ENCODE measurements at places on chromosomes 5 and 9.

- no peak for DNase-seq
These were observed 550.3 kb upstream of the DMAC1 start for GRCh38 chr9:8349901-8350300.

DNA sequence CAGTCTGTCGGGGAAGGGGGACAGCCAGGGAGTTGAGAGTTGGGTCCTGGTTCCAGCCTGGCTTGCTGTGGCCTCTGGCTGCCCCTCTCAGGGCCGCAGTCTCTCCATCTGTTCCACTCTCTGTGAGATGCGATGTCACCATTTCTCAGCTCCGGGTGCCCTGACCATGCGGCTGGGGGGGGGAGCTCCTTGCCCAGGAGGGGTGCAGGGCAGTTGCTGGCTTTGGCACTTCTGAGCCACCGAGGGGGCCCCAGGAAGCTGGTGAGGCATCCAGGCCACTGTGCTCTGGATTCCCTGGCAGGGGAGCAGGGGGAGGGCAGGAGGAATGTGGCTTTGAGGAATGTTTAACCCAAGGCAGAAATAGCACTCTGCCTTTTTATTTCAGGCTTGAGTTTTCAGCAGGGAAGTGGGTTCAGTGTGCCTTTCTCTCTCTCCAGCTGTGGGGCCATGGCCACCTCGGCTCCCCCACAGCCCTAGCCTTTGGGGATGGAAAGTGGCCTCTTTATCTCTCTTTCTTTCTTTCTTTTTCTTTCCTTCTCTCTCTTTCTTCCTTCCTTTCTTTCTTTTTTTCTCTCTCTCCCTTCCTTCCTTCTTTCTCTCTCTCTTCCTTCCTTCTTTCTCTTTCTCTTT is 11.0 kb downstream of the NCS1 start:
- no peak for DNase-seq

DNA sequence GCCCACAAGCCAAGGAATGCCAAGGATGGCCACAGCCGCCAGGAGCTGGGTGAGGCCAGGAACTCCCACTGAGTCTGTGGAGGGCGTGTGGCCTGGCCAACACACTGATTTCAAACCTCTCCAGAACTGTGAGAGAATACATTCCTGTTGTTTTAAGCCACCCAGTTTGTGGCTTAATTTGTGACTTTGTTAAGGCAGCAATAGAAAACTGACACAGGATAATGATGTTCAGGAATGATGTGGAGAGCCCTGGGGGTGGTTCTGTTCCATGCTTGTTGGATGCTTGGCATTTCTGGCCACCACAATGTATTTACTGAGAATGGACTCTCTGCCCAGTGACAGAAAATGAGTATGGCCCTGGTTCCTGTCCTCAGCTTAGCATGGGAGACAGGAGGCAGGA is 82.8 kb downstream of the DAP start:
- DNase-seq, result no peak

DNA sequence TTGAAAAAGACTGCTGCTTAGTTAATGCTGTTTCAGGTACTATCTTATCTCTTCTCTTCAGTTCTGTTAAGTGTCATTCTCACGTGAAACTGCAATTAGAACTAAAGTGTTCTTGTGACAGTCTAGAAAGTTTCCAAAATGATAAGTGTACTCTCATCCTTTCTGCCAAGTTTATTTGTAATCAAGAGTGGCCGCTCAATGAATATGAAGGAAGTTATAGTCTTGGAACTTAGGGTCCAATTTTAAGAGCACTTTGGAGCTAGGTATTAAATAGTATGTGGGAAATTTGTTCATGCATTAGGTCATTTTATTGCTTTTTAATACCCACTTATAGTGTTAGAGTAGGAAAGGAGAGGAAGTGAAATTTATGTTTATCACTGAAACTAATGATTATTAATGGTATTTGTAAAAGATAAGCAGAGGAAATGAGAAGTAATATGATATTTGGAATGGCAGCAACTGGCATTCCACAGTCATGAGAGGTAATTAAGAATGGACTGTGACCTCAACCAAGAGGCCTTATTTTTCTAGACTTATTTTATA is 20.4 kb downstream of the XRCC4 start:
- DNase-seq, result no peak

DNA sequence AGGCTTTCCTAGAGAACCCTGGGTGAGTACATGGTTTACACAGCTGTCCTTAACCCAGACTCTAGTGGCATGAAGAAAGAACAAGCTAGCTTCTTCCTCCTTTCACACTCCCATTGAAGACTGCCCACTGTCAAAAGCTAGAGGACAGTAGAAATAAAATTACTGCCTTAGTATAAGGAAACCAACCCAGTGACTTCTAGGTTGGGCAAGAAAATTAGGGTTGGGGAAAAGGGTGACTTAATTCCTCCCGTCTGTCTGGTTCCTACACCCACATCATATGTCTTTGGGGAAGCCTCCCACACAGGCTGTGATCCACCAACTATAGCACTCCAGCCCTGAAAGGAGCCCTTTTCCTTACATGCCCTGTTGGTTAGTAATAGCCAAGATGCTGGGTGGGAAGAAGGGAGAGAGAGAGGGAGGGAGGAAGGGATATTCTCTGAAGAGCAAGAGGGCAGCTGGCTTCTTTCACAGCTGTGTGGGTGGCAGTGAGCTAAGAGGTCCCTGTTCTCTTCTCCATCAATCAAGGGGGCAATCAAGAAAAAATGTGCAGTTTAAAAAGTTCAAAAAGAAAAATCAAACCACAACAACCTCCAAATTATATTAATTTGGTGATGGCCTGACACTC is 21.7 kb downstream of the HBEGF start:
- no peak for DNase-seq

DNA sequence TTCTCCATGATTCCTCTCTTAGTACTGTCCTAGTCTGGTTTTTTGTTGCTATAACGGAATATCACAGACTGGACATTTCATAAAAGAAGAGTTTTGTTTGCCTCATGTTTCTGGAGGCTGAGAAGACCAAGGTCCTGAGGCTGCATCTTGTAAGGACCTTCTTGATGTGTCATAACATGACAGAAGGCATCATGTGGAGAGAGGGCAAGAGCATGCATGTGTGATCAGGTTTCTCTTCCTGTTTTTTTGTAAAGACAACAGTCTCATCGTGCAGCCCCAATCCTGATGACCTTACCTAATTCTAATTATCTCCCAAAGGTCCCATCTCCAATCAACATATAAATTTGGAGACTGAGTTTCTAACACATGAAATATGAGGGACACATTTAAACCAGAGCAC is 108.4 kb downstream of the MSX2 start:
- DNase-seq, result no peak

GRCh38 chr5:40547994-40548575 is 131.6 kb upstream of the PTGER4 start:
- no peak for DNase-seq

- peak; percentile 46 for DNase-seq
These were observed 1.1 kb downstream of the GCNT4 start for GRCh38 chr5:75051217-75051751.

DNA sequence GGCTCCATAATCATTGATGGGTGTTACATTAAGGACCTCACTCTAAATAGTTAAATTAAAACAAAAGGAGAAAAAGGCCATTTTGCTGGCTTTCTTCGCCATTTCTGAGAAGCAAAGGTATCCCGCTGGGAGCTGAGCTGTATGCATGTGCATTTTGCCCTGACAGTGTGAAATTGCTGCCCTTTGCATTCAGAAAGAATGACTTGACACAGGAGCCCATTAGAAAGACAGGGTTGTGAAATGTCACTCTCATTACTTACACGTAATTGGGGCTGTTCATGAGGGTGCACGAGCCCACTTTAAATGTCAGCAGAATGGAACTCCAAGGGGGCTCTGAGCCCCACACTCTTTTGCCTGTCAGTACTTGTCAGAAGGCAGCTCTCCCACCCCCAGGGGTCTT is 85.0 kb downstream of the SEMA4D start:
- DNase-seq, result no peak

DNA sequence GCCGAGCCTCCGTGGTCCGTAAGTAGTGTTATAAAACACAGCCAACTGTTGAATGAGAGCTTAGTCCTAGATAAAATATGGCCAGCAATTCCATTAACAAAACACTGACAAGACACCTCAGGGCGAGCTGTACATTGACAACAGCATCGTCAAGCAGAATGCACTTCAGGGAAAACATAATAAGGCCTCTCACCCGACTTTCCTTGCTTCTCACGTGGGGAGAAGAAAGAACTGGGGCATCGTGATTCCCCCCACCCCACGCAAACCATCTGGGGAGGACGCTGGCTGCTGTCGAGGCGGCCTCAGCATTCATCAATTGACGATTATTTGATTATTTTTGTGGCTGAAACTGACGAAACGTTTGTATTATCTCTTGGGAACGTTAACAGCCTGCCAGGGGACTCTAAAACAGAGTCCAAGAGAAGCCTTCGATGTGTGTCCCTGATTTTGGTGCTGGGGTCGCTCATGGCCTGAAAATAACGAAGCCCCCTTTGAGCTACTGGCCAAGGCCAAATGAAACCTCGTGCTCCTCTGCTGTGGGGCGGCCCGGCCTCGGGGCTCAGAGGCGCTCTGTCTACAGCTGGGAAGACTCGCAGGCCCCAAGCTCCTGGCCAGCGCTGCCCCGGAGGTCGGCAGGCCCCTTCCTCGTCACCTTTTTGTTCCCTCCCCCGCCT is 464 bp downstream of the GDF9 start:
- no peak for DNase-seq

GRCh38 chr5:91556-92263 is at the start of gene PLEKHG4B:
Gene PLEKHG4B (plus strand): TSS chr5:92168. CDS start chr5:92232, 64 bp downstream.
- peak; percentile 45 for DNase-seq

DNA sequence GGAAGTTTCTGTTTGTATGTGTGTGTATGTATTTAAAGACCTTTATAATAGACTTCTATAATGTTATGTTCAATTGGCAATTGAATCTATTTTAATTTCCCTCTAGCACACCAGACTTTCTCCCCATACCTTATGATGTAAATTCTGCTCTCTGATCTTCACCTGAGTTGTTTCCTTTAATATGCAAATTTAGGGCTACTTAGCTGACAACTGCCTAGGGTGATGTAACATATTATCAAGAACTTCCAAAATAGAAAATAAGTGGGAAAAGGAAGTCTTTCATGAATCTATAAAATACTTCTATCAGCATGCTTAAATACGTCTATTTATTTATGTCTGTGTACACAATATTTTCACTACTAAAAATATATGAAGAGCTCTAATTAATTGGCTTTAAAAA is 923.5 kb upstream of the CDH10 start:
- no peak for DNase-seq

DNA sequence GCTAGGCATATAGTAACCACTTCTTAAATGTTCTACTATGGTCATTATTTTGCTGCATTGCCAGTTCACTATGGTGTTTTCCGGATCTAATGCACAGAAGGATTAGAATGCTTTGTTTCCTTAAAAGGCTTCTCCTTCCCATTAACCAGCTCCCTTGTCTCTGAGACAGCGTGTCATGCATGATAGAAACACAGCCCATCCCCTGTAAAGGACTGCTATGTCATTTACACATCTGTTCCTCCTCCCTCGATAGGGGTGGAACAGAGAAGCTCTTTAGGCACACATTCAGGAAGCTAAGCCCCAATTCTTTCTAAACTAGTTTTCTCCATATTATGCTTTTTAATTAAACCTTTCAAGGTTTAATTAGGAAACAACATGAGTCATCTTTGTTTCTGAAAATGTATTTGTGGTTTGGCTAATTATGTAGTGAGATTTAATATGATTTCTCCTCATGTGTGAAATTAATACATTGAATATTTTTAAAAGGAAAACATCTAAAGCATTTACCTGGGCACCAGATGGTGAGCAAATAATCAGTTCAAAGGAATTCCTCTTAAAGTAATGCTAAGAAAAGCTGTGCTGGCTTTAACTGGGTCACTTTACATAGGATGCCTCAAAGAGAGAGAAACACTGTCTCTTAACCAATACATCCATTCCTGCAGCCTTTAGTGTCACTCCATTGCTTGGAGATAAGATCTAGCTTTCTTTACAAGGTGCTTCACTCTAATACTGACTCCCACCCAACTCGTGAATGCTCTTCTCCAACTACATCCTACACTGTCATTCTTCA is 133.3 kb upstream of the PPP1R2B start:
- DNase-seq, result no peak

- no peak for DNase-seq
These were observed 7.5 kb downstream of the DIAPH1 start for GRCh38 chr5:141611289-141611688.

- DNase-seq, result no peak
These were observed 39.2 kb downstream of the DCAF10 start for GRCh38 chr9:37839496-37840461.

DNA sequence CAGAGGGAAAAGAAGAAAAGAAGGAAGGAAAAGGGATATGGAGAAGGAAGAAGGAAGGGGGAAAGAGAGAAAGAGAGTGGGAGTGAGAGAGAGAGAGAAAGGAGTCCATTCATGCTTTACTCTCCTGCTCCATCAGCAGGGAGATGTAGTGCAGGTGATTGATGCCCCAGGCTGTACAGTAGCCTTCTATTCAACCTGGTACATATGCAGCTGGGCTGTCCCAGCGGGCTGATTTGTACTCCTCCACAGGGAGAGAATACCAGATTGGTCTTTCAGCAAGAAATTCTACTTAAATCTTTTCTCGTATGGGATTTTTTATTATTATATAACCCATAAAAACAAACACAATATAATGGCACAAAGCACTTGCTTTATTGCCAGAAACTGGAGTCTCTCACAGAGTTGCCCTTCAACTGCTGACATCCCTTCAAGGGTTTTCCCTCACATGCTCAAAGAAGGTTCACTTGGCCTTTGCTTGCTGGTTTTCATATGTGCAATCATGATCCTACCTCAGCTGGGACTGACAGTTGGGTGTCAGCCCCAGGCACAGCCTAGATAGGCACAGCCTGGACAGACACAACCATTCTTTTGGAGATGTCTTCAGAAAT is 380.1 kb upstream of the RIOK2 start:
- DNase-seq, result no peak

DNA sequence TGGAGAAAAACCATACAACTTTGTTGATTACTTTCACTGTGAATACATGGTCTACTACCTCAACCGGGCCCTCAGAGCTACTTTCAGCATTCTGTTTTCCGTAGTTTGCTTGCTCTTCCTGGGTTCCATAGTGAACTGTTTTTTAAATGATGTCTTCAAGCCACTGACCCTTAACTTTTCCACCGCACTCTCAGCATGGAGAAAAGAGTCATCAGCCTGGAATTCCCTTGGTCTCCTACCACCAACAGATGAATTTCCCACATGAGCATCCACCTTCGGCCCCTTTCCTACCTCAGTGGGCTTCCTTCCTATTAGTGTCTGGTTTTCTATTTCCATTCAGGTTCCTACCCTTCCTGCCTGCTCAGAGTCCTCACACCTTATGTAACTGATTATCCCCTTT is 135.9 kb upstream of the ADAMTSL1 start:
- DNase-seq, result no peak

- DNase-seq, result no peak
These were observed 98.0 kb downstream of the RASGRF2 start for GRCh38 chr5:81058121-81058520.

DNA sequence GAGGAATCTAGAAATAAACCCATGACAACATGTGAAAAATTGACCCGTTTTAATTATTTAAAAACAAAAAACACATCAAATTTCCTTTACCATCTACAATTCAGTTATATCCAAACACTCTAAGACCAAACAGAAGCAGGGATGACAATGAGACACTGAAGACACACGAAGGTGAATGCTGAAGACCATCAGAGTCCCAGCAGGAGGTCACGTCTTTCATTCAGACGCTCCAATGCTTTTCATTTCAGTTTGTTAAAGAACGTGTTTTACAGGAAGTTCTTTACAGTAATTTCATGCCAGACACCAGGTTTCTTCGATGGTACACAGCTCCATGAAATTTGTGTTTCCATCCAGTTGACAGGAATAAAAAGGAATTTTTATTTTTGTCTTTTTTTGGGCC is 10.1 kb downstream of the RBM22 start:
- DNase-seq, result no peak

GRCh38 chr9:127971357-127972235 is 9.2 kb downstream of the EEIG1 start:
- peak; percentile 62 for DNase-seq

- no peak for DNase-seq
These were observed 659.8 kb upstream of the MEF2C start for GRCh38 chr5:89542736-89543135.
